ENCODE measurements at places on chromosomes 2 and 18.

- no peak for DNase-seq
Observed at GRCh38 chr18:26992926-26993325, 127.4 kb upstream of the AQP4 start.

- DNase-seq, result no peak
Observed at GRCh38 chr2:66748939-66749338, 314.0 kb downstream of the MEIS1 start.

DNA sequence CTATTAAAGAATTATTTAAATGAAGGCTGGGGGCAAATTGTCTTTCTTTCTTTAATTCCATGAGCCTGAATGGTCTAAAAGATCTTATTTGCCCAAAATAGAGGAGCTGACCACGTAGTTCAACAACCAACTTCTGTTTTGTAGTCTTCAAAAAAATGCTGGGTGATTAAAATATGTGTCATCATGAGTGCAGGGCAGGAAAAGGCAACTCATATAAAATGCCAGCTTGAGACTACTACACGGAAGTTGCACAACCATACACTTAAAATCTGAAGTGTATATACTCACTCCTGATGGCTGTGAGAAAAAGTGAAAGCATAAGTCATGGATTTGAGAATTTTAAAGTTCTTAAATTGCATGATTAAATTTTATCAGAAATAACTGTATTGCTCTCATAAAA lies 210.9 kb downstream of the DYM start:
- no peak for DNase-seq

DNA sequence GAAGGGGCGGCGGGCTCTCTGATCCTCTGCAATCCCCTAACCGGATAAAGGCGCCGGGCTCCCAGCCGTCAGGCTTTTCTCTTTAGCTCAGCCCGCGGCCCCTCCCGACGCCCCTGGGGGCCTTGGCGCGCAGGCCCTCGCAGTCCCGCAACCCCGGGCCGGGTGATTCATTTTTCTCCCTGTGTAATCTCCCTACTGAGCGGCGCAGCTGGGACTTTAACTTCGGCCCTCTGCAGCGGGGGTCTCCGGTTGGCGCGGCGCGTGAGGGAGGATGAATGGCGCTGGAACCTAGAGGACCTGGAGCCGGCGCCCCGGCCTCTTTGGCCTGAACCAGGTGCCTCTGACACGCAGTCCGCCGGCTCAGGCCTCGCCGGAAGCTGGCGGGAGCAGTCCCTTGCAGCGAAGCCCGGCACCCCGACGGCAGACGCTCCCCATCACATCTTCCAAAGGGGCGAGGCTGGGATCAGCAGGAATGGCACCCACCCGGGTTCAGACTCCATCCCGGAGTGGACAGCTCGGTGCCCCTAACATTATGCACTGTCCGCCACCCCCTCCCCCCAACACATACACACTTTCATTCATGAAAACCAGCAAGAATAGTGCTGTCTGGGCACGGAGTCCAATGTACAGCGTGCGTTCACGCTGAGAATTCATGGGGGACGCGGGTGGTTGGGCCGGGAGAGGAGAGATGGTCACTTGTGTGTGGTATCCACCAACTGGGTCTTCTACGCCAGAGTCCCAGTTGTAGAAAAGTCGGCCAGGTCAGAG lies 1.2 kb downstream of the CNGA3 start:
- no peak for DNase-seq

DNA sequence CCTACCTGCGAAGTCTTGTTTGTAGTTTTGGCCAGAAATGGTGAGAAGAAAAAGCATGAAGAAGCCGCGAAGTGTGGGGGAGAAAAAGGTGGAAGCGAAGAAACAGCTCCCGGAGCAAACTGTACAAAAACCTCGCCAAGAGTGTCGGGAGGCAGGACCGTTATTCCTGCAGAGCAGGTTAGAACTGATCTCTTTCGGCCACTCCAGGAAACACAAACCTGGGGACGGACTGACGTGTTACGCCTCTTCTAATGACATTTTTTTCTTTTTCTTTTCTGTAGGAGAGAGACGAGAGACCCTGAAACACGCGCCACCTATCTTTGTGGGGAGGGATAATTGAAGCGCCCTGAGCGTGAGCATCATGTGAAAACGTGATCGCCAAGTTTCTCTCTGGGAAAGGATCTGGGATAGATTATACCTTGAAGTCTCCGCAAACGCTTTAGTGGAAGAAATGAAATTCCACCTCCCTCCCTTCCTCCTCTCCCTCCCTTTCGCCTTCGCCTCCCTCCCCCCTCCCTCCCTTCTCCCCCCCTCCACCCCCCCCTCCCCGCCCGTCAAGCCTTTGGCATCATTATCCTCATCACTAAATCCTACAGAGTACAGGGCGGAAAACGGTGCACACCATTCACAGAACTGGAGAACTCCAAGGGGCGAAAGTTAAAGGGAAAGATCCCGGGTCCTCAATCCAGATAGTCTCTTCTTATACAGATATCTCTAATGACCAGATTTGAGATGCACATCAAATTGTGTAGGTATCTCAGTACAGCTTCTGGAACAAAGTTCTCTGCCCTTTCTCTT lies at the start of gene ZEB2:
Gene ZEB2, minus strand, starts transcription at position 186 of the 798 bp plus-strand sequence. CDS start 2,769 bp downstream, outside the sequence.
- no peak for DNase-seq

DNA sequence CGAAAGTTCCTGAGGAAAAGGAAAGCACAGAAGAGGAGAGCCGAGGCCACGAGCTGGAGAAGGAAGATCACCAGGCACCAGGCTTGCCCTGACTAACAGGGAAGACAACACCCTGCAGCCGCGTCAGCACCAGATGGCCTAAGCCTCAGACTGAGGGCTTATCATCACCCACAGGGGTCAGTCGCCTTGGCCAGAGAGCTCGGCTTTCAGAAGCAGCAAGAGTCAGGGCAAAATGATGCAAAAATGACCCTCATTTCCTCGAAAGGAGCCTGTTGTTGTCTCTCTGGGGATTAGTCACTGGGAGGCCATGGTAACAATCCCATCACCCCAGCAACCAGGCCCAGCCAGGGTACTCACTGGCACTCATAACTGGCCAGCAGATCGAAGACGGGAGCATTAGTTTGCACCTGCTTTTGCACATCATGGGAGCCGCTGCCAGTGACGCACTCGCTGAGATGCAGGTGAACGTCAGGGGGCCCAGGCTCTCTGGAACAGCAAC lies 42.7 kb upstream of the ZFP36L2 start:
- DNase-seq, result peak; percentile 62
